ENCODE measurements at places on chromosomes 1 and 21.

- no peak for DNase-seq
Observed at GRCh38 chr1:202007805-202008489, 2.4 kb upstream of the ELF3 start.

DNA sequence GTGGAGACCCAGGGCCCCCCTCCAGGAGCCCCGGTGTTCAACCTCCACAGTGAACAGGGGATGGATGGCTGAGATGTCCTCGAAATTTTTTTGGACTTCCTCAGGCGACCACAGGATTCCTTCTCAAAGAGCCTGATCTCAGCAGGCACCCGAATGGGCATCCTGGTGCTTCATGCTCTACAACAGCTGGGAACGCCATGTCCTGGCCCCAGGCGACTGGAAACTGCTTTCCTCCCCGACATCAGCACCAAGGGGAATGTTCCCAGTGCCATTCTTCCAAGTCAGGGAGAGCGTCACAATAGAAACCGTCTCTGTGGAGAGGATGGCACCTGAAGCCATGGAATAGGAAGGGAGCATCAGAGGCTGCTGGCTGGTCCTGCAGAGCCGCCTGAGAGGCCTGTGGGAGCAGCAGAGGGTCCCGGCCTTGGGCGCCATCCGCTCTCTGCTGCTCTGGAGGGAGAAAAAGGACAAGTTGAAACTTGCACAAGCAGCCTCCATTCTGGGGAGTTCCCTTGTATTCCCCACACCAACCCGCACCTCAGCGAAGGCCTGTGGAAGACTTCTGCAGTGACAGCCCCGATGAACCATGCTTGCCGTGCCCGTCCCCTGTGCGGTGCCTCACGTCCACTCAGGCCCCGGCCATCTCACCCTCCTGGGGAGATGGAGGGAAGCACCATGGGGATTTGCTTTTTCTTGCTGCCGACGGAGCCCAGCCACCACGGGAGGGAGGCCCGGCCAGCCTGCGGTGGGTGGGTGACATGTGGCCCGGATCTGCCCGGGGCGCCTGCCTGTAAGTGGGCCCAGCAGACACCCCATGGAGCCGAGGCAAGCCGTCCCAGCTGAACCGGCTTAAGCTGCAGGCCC is 2.3 kb upstream of the ADARB1 start:
- no peak for DNase-seq

DNA sequence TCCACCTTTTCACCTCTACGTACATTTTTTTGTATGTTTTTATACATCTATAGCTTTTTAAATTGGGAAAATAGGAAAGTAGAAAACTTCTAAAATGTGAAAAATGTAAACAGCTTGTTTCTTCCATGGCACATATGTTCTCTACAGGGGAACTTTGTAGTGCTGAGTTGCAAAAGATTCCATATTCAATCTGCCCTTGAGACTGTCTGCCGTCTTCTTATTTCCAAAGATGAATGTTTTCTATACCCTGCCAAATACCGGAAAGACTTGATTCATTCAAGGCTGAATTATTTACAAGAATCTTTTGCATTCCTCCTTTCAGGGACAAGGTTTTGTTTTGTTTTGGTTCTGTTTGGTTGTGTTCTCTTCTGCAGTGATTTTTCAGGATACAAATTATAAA is 1334.5 kb upstream of the ADGRL4 start:
- DNase-seq = no peak

DNA sequence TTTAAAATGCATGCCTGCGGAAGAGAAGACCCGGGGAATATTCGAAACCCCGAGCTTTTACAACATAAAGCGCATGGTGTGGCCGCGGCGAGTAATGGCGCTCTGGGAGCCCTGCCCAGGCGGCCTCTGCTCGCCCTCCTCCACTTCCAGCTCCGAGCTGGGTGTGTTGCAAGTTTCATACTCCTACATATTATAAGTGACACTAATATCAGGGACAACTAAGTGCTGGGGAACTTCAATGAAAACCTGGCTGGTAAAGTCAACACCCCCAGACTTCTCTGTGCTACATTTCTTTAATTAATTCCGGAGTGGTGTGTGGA is 11.8 kb downstream of the SIM2 start:
- no peak for DNase-seq

DNA sequence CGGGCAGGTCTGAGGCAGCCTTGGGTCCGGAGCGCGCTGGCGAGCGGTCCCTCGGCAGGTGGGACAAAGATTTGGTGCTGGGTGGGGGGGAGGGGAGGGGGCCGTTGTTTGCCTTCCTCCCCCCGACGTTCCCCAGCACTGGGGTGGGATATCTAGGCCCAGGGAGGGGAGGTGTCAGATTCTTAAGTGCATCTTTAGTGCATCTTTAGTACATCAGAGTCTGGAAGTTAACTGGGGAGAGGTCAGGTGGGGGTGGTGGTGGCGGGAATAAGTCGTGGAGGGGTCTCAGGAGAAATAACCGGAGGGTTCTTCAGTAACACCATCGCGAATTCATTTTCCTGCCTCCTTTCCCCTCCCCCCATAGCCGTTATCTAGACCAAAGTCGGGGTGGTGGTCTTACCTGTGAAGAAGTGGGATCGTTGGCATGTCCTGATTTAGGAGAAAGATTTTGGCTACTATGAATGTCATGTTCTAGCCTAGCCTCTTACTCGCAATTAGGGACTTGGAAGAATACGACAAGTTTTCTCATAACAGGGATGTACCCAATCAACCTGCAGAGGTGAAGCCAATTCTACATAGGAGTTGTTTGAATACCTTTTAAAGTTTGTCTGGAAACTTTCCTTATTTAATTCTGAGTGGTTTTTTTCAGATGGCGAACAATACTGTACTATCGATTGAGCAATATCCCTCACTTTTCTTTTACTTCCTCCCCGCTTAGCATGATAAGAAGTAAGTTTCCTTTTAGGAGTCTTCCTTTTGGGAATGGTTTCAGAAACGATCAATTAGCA is 886 bp downstream of the ZMYM4 start:
- no peak for DNase-seq

- DNase-seq = no peak
Observed at GRCh38 chr1:184757406-184757805, 2.7 kb upstream of the EDEM3 start.

- no peak for DNase-seq
Observed at GRCh38 chr1:101732261-101732660, 264.5 kb downstream of the OLFM3 start.

DNA sequence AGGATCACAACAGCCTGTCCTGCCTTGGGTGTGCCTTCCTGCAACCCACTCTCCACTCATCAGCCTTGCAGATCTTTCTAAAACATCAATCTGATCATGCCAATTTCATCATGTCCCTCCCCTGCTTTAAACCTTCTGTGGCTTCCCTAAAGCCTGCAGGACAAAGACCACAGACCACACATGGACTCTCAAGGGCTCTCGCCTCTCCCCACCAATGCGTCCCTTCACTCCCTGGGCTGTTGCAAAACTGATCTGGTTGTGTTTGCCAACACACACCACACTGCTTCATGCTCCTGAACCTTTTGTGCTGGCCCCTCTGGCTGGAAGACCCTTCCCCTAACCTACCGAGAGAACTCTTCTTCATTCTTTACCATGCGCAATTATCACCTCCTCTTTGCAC is 72.4 kb downstream of the ITPKB start:
- no peak for DNase-seq

GRCh38 chr1:176149939-176150807 is 56.9 kb downstream of the COP1 start:
- no peak for DNase-seq

DNA sequence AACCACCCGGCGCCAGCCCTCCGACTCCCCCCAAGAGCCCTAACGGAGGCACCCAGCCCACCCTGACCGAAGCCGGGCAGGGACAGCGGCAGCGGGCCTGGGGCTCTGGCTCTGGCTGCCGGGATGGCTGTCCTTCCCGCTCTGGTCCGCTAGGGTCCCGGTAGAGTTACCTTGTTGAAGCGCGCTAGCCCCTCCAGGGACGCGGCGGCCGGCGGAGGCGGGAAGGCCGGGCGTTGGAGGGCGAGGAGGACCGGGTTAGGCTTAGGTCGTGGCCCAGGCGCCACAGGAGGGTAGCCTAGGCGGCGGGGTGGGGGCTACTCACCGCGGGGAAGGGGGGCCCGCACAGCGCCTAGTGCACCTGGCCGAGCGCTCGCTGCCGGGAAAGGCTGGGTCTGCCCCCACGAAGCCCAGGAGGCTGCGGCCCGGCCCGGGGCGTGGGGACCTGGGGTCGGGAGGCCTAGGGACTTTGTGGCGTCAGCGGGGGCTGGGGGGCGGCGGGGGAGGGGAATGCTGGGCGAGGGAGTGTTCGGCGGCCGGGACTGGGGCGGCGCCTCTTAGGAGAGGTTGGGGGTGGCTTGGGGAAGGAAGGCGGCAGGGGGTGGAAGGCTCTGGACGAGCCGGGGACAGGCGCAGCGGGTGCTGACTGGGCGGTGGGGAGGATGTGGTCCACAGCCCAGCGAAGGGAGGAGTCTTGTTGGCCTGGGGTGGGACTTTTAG is at the start of gene TRIM17:
TRIM17 (minus strand) TSS at position 645 of the 717 bp plus-strand sequence. CDS start 1,789 bp downstream, outside the sequence.
- no peak for DNase-seq

GRCh38 chr1:78104322-78104721 is 58.6 kb downstream of the GIPC2 start:
- no peak for DNase-seq

All from caudate nucleus (tissue), 63 donors.